Aorta (tissue), 5 donors: ENCODE measurements at places on chromosomes 2 and 18.

GRCh38 chr18:34600874-34601656, 109.0 kb upstream of the DTNA start:
- no peaks in the 10 kb centered on the region for H3K27me3 ChIP-seq
- H3K36me3 ChIP-seq: no peaks in the 10 kb centered on the region
- DNase-seq: no peak
- H3K27ac ChIP-seq: no peak overlapping the region

- no peaks in the 10 kb centered on the region for H3K4me1 ChIP-seq
- no peak overlapping the region for H3K27ac ChIP-seq
- no peaks in the 10 kb centered on the region for H3K27me3 ChIP-seq
- no peaks in the 10 kb centered on the region for H3K36me3 ChIP-seq
Observed at GRCh38 chr2:154375579-154375931, 322.9 kb upstream of the KCNJ3 start.

DNA sequence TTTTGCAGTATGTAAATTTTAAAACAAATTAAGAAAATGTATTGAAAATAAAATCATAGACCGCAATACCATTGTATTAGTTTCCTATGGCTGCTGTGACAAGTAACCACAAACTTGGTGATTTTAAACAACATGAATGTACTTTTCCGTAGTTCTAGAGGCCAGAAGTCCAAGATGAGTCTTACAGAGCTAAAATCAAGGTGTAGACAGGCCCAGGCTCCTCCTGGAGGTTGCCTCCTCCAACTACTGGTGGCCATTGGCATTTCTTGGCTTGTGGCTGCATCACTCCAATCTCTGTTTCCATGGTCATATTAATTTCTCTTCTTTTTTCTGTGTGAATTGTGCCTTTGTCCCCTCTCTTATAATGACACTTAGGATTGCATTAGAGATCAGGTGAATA, 59.2 kb upstream of the ETAA1 start:
- no peak for DNase-seq
- no peak overlapping the region for H3K27ac ChIP-seq
- H3K4me3 ChIP-seq: no peak overlapping the region
- no peaks in the 10 kb centered on the region for H3K27me3 ChIP-seq
- no peaks in the 10 kb centered on the region for H3K36me3 ChIP-seq
- no peaks in the 10 kb centered on the region for H3K4me1 ChIP-seq

DNA sequence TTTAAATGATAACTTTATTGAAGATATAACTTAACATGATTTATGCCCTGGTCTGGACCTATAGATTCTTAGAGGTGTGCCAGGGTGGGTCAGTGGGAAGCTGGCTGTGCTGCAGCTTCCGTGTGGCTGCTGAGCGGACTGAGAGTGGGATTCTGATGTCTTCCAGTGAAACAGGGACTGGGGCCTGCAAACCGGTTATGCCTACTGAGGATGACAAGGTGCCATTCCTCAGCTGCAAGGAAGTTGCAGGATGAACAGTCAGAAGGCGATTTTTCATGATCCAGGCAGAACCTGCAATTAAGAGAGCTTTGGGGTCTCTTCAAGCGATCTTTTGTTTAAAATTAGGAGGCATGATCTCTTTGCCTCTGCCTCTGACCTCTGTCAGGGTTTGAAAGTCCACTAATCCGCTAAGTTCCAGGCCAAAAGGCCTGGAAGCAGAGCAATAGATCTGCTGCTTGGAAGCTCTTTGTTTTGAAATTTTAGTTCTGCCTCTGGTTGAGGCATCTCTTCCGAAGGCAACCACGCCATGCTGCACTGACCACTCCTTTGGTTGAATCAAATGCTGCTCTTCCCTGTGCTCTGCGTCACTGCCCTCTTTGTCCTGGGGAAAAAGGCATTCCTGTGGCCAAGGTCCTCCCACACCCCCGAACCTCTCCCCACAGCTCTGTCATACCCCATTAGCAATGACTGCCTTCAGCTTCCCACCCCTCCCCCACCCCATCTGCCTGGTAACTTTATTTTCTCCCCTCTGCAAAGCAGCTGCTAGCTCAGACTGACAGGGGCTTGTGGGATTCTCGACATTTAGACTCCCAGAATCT, 2.0 kb downstream of the TMEM169 start:
- DNase-seq: no peak
- no peak overlapping the region for H3K27ac ChIP-seq
- H3K36me3 ChIP-seq: no peaks in the 10 kb centered on the region
- H3K4me3 ChIP-seq: no peak overlapping the region
- H3K4me1 ChIP-seq: no peaks in the 10 kb centered on the region

GRCh38 chr2:44777537-44777936, 164.0 kb upstream of the SIX3 start:
- no peak overlapping the region for H3K4me3 ChIP-seq
- peaks cover 1% of the 10 kb centered on the region for H3K36me3 ChIP-seq
- no peak overlapping the region for H3K27ac ChIP-seq

GRCh38 chr2:120693121-120693520, 42.5 kb upstream of the GLI2 start:
- H3K4me3 ChIP-seq: no peak overlapping the region
- no peaks in the 10 kb centered on the region for H3K27me3 ChIP-seq
- no peaks in the 10 kb centered on the region for H3K36me3 ChIP-seq
- no peak overlapping the region for H3K27ac ChIP-seq
- DNase-seq: no peak
- H3K4me1 ChIP-seq: no peaks in the 10 kb centered on the region

- H3K27ac ChIP-seq: no peak overlapping the region
- peak overlapping the region; percentile 33 for H3K4me3 ChIP-seq
- DNase-seq: no peak
- H3K4me1 ChIP-seq: peaks cover 3% of the 10 kb centered on the region
- H3K36me3 ChIP-seq: no peaks in the 10 kb centered on the region
Observed at GRCh38 chr2:20698916-20699613, 32.1 kb downstream of the GDF7 start.

DNA sequence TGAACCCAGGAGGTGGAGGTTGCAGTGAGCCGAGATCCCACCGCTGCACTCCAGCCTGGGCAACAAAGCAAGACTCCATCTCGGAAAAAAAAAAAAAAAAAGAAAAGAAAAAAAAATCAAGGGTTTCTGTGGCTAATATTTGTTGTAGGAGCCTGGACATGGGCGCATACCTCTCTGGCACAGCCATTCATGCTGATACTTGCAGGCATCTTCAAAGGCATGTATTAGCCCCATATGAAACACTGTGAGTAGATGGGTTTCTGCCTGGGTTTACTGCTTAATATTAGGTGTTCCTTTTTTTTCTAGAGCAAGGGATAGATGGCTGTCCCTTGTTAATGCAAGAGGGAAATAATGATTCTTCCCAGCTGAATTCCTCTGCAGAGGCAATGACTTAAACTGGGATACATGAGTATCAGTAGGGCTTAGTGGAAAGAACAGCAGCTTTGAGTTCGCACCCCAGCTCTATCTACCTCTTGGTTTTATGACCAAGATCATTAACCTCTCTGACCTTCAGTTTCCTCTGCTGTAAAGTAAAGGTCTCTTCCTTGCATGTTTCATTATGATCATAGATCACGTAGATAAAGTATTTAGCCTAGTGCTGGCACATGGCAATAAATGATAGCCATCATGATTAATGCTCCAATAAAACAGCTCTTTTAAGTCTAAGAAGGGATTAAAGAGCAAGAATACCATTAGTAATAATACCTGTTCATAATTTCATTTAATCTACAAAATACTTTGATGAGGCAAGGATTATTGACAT, 4.5 kb upstream of the ATL2 start:
- no peaks in the 10 kb centered on the region for H3K4me1 ChIP-seq
- H3K27ac ChIP-seq: no peak overlapping the region
- H3K4me3 ChIP-seq: no peak overlapping the region

DNA sequence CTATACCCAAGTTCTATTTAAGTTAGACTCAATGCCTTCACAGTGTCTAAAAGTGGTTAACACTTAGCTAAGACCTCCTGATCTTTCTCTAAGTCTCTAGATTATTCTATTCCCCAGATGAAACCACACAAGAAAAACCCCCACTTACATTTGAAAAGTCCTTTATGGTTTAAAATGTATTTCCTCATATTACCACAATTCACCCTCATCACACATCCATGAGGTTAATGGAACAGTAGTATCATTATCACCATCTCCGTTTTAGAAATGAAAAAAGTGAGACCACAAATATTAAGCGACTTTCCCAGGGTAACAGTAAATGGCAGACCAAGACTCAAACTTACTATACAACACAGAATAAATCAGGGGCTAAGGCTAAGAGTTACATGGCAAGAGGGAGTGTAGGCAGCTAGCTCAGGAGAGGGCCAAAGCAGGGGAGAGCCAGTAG, 28.6 kb downstream of the EPG5 start:
- DNase-seq: no peak
- H3K27ac ChIP-seq: no peak overlapping the region
- H3K36me3 ChIP-seq: peaks cover 5% of the 10 kb centered on the region
- no peak overlapping the region for H3K4me3 ChIP-seq
- H3K4me1 ChIP-seq: no peaks in the 10 kb centered on the region

- no peak overlapping the region for H3K4me3 ChIP-seq
- H3K27me3 ChIP-seq: no peaks in the 10 kb centered on the region
- no peak for DNase-seq
- H3K27ac ChIP-seq: no peak overlapping the region
- no peaks in the 10 kb centered on the region for H3K36me3 ChIP-seq
- no peaks in the 10 kb centered on the region for H3K4me1 ChIP-seq
Observed at GRCh38 chr2:105734762-105735538, 9.8 kb upstream of the NCK2 start.

GRCh38 chr18:34990597-34990996, 50.6 kb upstream of the MAPRE2 start:
- no peaks in the 10 kb centered on the region for H3K36me3 ChIP-seq
- no peak overlapping the region for H3K27ac ChIP-seq
- DNase-seq: peak; percentile 52
- peaks cover 2% of the 10 kb centered on the region for H3K4me1 ChIP-seq
- H3K27me3 ChIP-seq: no peaks in the 10 kb centered on the region

DNA sequence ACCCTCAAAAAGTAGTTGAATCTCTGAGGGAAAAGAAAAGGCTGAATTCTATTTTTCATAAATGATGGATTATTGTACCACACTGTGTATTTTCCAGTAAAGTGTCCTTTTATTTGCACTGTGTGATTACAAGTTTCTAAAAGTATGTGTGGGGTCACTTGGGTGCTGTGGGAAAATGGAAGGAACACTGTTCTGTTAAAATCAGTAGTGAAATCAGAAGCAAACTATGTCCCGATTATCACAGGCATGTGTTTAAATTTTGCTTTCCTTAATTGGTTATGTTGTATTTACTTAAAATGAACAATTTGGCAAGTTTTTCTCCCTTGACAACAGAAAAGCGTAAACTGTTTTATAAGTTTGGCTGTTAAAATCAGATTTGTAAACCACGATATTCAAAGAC, 353.1 kb downstream of the ARHGAP15 start:
- no peaks in the 10 kb centered on the region for H3K27me3 ChIP-seq
- H3K36me3 ChIP-seq: no peaks in the 10 kb centered on the region
- no peaks in the 10 kb centered on the region for H3K4me1 ChIP-seq
- H3K27ac ChIP-seq: no peak overlapping the region
- H3K4me3 ChIP-seq: no peak overlapping the region

- H3K27ac ChIP-seq: no peak overlapping the region
- H3K36me3 ChIP-seq: no peaks in the 10 kb centered on the region
- no peak for DNase-seq
- no peaks in the 10 kb centered on the region for H3K4me1 ChIP-seq
- no peak overlapping the region for H3K4me3 ChIP-seq
Observed at GRCh38 chr2:67510745-67511144, 113.6 kb downstream of the ETAA1 start.

DNA sequence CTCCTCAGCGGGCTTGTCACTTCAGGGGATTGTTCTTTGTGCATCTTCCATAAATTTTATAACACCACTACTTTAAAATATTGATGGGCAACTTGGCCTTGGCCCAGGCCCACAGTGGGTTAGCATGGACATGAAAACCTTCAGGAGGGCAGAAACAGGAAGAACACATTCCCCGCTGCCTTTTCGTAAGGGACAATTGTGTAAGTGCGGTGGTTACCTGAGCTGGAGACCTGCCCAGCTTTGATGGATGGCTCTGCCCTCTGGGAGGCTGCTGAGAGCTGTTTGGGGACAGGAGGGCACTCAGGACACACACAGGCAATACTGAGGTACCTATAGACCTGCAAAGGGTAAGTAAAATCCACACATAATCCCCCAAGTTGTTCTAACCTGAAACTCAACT, 46.8 kb downstream of the FECH start:
- no peak for DNase-seq
- no peaks in the 10 kb centered on the region for H3K27me3 ChIP-seq
- H3K4me1 ChIP-seq: no peaks in the 10 kb centered on the region
- H3K4me3 ChIP-seq: no peak overlapping the region
- H3K36me3 ChIP-seq: no peaks in the 10 kb centered on the region
- H3K27ac ChIP-seq: no peak overlapping the region

- H3K4me3 ChIP-seq: no peak overlapping the region
- DNase-seq: no peak
- H3K4me1 ChIP-seq: no peaks in the 10 kb centered on the region
- H3K36me3 ChIP-seq: no peaks in the 10 kb centered on the region
Observed at GRCh38 chr18:56161566-56162260, 476.7 kb downstream of the TXNL1 start.

- H3K4me3 ChIP-seq: no peak overlapping the region
- H3K27me3 ChIP-seq: no peaks in the 10 kb centered on the region
- H3K36me3 ChIP-seq: no peaks in the 10 kb centered on the region
- peak; percentile 82 for DNase-seq
- no peaks in the 10 kb centered on the region for H3K4me1 ChIP-seq
Observed at GRCh38 chr2:207238831-207239701, 73.3 kb upstream of the KLF7 start.

- H3K4me3 ChIP-seq: no peak overlapping the region
- no peaks in the 10 kb centered on the region for H3K36me3 ChIP-seq
- DNase-seq: no peak
- no peaks in the 10 kb centered on the region for H3K4me1 ChIP-seq
- no peaks in the 10 kb centered on the region for H3K27me3 ChIP-seq
Observed at GRCh38 chr18:76979111-76979751, 153.4 kb downstream of the MBP start.

- H3K36me3 ChIP-seq: peaks cover 6% of the 10 kb centered on the region
- no peak overlapping the region for H3K27ac ChIP-seq
Observed at GRCh38 chr18:9243029-9243428, 91.5 kb upstream of the TWSG1 start.

GRCh38 chr18:55214534-55214933, 255.3 kb upstream of the CCDC68 start:
- DNase-seq: no peak
- no peak overlapping the region for H3K4me3 ChIP-seq
- no peaks in the 10 kb centered on the region for H3K27me3 ChIP-seq
- H3K4me1 ChIP-seq: no peaks in the 10 kb centered on the region
- no peak overlapping the region for H3K27ac ChIP-seq
- no peaks in the 10 kb centered on the region for H3K36me3 ChIP-seq

GRCh38 chr2:136031711-136032110, 46.3 kb upstream of the DARS1 start:
- H3K36me3 ChIP-seq: no peaks in the 10 kb centered on the region
- H3K27me3 ChIP-seq: no peaks in the 10 kb centered on the region
- DNase-seq: no peak
- no peaks in the 10 kb centered on the region for H3K4me1 ChIP-seq
- H3K27ac ChIP-seq: no peak overlapping the region
